Activated CD8-positive, alpha-beta memory T cell treated with anti-CD3 and anti-CD28 coated beads for 1 hour (primary cell): ENCODE measurements at places on chromosomes 2 and 18.

DNA sequence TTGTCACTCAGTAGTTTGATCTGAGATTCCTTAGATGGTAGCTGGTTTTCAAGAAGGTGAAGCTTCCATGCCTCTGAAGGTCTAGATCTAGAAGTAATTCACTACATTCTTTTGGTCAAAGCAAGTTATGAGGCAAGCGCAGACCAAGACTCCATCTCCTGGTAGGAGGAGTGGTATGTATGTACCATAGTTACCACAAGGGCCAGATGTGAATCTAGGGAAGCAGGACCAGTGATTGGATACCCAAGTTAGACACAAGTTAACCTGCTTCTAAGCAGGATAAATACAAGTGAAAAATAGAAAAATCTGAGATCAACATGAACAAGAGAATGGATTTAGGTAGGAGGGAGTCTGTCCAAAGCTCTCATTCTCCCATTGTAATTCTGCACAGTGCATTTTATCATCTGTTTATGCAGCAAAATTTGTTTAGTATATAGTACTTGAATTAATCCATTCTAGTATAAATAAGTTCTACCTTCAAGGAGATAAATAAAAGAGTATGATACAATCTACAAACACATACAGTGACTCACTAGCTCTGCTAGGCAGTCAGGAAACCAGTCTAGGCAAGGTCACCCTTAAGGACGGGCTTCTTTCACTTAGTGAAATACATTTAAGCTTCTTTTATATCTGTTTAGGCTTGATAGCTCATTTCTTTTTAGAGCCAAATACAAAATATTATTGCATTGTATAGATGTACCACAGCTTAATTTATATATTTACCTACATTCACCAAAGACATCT, 14.2 kb upstream of the DOCK10 start:
- no peak for DNase-seq

DNA sequence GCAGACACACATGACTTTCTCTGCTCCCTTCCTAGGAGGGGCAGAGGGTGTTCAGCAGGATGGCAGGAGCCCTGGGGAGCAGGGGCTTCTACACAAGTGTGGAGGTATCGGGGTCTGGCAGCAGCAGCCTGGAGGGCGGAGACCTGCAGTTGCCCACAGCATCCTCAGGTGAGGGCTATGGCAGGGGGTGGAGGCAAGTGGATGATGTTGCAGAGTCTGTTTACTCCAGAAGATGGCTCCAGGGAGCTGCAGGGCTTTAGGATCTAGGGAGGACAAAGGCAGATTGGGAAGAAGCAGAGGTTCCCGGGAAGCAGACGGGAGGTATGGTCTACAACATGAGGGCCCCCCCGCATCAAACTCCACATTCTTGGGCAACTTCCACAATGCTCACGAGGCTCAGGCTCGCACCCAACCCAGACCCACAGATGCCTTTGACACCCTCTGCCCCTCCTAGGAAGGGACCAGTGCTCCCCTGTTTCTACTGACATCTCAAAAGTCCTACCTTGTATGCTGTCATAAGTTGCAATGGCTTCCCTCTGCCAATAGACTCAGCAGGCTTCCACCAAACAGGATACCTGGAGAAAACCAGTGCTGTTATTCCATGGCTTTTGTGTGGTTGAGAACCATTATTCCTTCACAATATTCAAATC, 12.0 kb upstream of the ATP6V1C2 start:
- DNase-seq, result no peak

GRCh38 chr18:76518123-76518859, 23.2 kb upstream of the ZNF516 start:
- no peak for DNase-seq

- no peak for DNase-seq
Measured at GRCh38 chr2:203469546-203469945, 65.6 kb downstream of the RAPH1 start.

- DNase-seq, result no peak
Measured at GRCh38 chr18:76518860-76519538, 24.0 kb upstream of the ZNF516 start.

GRCh38 chr2:28565720-28566295, 69.9 kb downstream of the PLB1 start:
- DNase-seq, result no peak

DNA sequence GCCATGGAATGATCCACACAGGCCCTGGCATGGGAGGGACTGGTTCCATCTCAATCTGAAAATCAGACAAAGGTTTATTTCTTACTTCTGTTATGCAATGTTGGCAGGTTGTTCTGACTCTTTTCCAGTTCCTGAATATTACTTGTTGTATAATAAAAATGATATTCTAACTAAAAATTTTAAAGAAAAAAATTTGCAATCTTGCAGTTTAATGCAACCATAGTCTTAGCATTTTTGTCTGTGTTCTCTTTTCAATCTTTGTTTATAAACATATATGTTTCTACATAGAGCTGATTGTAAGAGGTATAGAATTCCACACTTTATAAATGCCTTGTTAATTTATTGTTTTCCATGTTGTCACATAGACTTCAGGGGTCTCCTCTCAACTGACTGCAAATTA, 143.4 kb downstream of the RPIA start:
- DNase-seq, result no peak

GRCh38 chr2:49044350-49045079, 109.8 kb downstream of the FSHR start:
- DNase-seq, result no peak

- DNase-seq, result no peak
Measured at GRCh38 chr18:46759890-46760289, 3.0 kb upstream of the ST8SIA5 start.

- DNase-seq, result no peak
Measured at GRCh38 chr2:208370881-208371633, 35.5 kb upstream of the PTH2R start.

- no peak for DNase-seq
Measured at GRCh38 chr18:61785588-61785987, 107.2 kb downstream of the RNF152 start.

DNA sequence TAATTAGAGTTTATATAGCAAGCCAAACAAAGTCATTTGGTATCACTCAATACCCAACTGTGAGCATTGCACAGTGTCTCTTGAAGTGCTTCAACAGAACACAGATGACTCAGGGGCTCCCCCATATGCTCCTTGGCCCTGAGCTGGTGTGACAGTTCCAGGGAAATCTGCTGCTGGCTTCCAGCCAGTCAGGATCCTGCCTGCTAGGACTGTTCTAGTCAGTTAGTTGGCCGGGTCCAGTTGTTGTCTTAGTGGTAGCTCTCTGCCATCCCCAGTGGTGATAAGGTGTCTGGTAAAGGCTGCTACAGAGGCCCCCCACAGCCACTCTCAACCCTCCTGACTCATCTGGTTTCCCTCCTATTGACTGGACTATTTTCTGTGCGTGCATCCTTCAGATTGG, 100.3 kb downstream of the IRS1 start:
- no peak for DNase-seq
